Motor neuron (in vitro differentiated cells): ENCODE measurements at places on chromosomes 11 and 22.
A peak's percentile ranks its signal among the peaks of the same experiment; 100 is the strongest.

- ATAC-seq = no peak
These were observed 74.5 kb upstream of the ARFGAP3 start for GRCh38 chr22:42931421-42932196.

- peak; percentile 75 for ATAC-seq
These were observed 64.6 kb downstream of the KCNJ1 start for GRCh38 chr11:128802358-128802981.

GRCh38 chr11:78351193-78351592 lies 66.4 kb downstream of the GAB2 start:
- no peak for ATAC-seq

- ATAC-seq = no peak
These were observed 56.6 kb upstream of the SCUBE2 start for GRCh38 chr11:9148035-9148434.

GRCh38 chr11:44306918-44307244 lies 3.1 kb downstream of the ALX4 start:
- ATAC-seq = no peak

DNA sequence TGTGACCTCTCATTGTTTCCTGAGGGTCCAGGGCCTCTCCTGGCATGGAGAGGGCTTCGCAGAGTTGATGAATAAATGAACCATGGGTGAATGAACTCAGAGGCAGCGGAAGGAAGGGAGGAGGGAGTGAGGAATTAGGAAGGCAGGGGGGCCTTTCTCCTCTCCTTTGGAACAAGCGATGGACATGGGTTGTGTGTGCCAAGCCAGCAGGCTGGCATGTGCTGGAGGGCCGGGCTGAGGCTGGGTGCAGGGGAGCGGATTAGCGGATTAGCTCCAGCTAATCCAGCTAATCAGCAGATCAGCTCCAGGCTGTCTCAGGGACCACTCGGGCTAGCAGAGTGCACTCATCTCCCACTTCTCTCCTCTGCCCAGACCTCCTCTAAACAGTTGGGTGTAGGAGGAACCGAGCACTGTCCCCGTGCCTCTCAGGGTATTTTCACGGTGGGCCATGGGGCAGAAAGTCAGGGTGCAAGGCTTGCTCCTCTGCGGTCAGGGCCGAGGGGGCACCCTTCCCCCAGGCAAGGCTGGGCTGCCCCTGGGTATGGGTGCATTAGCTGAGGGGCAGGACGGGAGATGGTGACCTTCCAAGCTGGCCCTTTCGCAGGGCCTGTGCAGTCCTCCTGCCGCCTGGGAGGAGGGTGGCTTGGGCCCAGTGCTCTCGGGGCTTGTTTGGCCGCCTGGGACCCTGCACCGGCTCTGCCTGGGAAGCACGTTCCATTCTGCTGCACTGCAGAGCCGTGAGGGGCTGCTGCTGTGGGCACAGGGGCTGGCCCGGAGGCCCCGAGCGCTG lies 120.3 kb upstream of the B3GAT1 start:
- no peak for ATAC-seq

DNA sequence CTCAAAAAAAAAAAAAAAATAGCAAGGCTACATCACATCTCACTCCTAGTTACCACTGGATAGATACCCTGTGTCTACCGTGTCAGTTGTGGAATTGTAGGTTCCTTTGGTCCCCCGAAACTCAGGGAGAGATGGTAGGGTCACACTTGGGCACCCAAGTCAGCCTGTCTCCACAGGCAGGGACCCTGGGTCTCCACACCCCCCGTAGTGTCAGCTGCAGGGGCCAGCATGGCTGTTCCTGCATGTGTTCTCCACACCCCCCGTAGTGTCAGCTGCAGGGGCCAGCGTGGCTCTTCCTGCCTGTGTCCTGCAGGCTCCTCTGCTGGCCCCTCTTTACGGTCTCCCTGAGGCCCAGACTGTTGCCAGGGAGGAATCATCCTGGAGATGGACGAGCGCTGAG lies 282.1 kb downstream of the BRD1 start:
- ATAC-seq = no peak

- ATAC-seq = peak; percentile 73
These were observed 153.9 kb downstream of the TEAD1 start for GRCh38 chr11:12827929-12828812.

DNA sequence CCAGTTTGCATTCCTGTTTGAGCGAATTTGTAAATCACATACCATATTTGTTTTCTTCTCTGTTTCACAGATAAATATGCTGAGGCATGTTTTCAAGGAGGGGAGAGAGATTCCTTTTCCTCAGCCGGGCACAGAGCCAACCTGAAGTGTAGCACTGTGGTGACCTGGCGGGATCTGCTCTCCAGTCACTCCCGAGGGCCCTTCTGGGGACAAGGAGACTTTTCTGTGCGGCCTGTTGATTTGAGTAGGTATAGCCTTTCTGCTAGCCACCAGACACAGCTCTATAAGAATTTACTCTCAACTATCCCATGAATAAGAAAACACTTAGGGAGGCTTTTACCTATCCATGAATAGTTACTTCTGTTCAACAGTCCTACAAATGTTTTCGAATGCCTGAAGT lies 63.5 kb upstream of the FDX1 start:
- peak; percentile 77 for ATAC-seq

DNA sequence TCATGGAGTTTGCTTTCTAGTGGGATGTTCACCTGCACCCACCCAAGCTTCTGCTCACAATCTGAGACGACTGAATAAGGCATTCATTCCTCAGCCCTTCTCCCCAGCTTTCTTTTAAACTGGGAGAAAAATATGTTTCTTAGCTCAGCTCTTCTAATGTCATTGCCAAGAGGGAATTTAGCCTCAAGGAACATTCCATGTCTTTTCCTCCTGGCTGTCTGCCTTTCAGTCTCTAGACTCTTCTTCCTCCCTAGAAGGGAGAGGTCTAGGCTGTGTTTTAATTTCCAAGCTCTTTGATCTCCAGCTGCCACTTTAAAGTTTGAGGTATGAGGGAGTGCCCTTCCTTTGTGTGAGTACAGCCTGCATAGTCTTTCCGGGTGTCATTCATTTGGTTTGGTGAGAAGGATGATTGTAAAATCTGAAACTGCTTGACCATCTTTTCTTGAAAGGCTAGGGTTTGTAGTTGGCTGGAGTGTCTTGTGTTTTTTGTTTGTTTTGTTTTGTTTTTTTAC lies 11.7 kb upstream of the HTATIP2 start:
- ATAC-seq = no peak

- ATAC-seq = peak; percentile 99
These were observed 62.0 kb downstream of the IGF2 start for GRCh38 chr11:2077061-2077802.

- peak; percentile 78 for ATAC-seq
These were observed 7.0 kb downstream of the GRAMD4 start for GRCh38 chr22:46626911-46627805.

- ATAC-seq = peak; percentile 16
These were observed 50.4 kb downstream of the FAM83F start for GRCh38 chr22:40044870-40045834.

GRCh38 chr11:18495271-18495670 lies 31.5 kb downstream of the TSG101 start:
- no peak for ATAC-seq

DNA sequence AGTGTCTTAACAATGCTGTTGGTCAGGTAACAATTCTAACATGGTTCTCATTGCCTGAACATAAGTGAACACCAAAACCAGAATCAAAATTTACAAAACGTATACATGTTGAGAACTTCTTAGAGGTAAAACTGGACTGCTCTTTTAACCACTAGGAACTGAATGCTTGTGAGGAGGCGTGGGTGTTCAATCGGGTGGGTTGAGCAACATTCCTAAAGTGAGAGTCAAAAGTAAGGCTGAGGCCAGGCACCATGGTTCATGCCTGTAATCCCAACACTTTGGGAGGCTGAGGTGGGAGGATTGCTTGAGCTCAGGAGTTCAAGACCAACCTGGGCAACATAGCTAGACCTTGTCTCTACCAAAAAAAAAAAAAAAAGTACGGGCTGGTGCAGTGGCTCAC lies 11.5 kb downstream of the PPME1 start:
- ATAC-seq = no peak

GRCh38 chr11:129992161-129992944 lies 10.3 kb downstream of the PRDM10 start:
- ATAC-seq = peak; percentile 35

- no peak for ATAC-seq
These were observed 11.4 kb upstream of the BRD1 start for GRCh38 chr22:49838771-49839717.
